ENCODE measurements at places on chromosomes 7 and 10.

- no peak for DNase-seq
Observed at GRCh38 chr10:11429439-11430052, 181.9 kb downstream of the USP6NL start.

DNA sequence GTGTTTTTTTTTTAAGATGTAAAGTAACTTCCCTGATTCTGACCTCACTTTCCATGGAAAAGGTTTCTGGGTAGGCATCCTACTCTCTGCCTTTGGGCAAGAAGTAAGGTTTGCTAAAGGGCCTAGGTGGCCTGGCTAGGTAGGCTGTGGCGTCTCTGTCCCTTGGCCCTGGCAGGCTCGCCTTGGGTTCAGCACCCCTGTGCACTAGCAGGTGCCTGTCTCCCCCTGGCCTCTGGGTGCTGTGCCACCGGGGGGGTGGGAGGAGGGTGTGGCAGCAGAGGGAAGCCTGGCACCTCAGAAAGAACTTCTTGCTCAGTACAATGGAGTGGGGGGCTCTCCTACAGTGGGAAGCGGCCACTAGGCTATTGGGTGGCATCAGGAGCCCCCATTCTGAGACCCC lies 14.0 kb downstream of the TECPR1 start:
- no peak for DNase-seq

DNA sequence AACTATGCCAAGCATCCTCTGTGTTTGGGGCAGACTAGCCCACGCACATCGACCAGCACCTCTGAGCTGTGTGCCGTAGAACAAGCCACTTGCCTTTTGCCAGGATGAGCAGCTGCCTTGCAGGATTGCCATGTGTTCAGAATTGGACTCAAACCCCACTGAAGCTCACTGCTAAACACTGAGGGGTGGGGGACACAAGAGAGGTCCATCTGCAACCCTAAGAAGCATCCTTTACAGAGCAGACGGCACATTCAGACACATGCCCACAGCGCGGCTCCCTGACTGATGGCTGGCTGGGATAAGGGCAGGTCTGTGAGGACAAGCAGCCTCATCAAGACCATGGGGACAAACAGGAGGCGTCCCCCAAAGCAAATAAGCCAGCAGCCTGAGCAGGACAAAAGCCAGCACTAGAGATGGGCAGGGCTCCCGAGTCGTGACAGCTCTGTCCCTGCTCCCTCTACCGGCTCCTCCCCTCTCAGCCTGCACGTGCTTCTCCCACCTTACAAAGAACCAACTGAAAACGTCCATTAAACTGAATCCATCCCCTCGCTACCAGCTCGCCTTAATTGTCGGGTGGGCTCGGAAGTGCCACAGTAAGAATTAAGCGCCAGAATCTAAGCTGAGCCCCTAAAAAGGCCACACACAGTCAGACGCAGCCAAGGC lies 114.2 kb downstream of the PRKAG2 start:
- DNase-seq = no peak

- DNase-seq = no peak
Observed at GRCh38 chr10:723973-724372, 34.5 kb upstream of the DIP2C start.

DNA sequence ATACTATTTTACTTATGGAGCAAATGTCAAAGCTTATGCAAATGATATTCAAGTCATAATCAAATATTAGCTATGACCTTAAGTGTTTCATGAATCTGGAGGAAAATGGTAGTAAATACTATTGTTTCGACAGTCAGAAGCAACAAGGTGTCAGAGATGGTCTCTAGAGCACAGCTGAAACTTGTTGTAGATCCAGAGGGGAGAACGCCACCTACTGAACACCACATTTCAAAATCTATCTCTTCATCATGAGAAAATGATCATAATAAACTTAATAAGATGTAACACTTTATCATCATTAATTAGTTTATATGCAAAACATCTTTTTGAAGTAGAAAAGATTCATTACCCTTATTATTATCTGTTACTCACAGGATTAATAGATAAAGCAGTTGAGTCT lies 418.7 kb downstream of the GATA3 start:
- no peak for DNase-seq

Data from breast epithelium (tissue), 4 donors.